ENCODE measurements at places on chromosomes 12 and 14.

DNA sequence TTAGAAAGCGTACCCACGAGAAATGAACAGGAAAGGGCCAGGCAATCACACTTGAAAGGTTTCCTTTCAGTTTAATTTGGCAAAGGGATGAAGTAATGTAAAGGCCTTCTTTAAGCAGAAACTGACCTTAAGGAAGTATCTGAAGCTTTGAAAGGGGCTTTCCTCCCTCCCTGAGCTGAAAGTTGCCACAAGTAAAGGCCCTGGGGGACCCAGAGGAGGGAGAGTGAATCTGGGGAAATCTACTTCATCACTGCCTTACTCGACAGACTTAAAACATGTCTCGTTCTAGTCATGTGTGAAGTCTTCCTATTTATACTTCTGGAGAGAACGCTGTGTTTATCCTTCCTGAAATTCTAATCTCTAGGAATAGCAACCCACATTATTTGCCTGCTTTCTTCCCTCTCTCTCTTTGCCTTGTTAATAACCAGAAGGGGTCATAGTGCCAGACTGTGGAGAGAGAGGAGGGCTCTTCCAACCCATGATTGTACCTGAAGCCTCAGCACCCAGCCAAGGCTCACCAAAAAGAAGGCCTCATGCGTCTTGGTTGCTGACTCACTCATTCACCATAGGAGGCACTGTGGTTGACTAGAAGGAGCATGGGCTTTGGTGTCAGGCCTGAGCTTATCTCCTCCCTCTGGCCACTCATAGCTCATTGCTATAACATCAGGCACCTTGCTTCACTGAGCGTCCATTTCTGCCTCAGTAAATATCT, 10.2 kb upstream of the GPX2 start:
- no peak for DNase-seq

GRCh38 chr14:36857136-36857535, 195.5 kb downstream of the PAX9 start:
- no peak for DNase-seq

- DNase-seq: no peak
Observed at GRCh38 chr12:97556302-97556779, 93.7 kb downstream of the RMST start.

DNA sequence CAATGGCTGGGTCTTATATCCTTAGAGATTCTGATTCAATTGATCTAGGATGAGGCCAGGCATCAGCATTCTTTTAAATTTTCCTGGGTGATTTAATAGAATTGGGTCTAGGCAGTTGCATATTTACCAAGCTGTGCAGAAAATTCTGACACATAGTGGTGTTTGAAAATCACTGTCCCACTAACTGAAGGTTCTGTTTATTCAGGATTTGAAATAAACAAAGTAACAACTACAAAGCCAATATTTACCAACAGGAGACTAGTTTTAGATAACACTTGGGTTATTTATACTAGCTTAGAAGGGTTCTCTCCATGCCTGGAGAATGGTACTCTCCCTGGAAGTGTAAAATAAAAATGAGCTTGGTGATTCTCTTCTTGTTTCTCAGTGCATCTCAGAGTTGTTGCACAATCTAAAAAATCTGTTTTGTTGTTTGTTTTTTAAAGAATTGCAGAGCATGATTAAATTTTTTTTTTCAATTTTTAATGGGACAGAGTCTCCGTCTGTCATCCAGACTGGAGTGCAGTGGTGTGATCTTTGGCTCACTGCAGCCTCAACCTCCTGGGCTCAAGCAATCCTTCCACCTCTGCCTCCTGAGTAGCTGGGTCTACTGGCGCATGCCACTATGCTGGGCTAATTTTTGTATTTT, 16.9 kb downstream of the BEST3 start:
- DNase-seq: no peak

DNA sequence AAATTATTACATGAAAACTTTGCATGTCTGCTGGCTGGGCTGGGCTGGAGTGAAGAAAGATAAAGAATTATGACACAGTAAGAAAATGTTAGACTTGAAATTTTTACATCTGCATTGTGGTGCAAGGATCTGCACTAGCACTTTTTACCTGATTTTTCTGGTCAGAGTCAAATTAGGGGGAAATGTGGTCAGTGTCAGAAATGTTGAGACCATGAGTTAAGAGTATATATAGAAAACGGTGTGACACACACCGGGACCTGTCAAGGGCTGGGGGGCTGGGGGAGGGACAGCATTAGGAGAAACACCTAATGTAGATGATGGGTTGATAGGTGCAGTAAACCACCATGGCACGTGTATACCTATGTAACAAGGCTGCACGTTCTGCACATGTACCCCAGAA, 90.3 kb downstream of the IGF1 start:
- no peak for DNase-seq

- no peak for DNase-seq
Observed at GRCh38 chr12:98373025-98373554, 142.3 kb upstream of the TMPO start.

DNA sequence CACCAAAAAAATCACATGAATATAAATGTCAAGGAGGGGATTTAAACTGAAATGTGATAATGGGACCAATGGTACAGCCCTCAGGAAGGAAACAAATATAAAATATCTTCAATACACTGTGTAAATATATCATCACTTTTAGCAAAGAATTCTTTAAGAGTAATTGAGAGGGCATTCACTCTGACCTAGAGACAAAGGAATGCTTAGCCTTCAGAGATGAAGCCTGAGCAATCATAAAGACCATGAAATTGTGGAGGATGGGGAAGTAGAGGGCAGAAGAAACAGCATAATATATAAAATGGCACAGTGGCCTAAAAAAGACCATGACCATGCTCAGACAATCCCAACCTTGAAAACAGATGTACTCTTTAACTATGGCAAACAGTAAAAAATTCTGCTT, 20.4 kb downstream of the YAF2 start:
- DNase-seq: no peak

- no peak for DNase-seq
Observed at GRCh38 chr12:115227137-115227615, 543.2 kb upstream of the TBX3 start.

DNA sequence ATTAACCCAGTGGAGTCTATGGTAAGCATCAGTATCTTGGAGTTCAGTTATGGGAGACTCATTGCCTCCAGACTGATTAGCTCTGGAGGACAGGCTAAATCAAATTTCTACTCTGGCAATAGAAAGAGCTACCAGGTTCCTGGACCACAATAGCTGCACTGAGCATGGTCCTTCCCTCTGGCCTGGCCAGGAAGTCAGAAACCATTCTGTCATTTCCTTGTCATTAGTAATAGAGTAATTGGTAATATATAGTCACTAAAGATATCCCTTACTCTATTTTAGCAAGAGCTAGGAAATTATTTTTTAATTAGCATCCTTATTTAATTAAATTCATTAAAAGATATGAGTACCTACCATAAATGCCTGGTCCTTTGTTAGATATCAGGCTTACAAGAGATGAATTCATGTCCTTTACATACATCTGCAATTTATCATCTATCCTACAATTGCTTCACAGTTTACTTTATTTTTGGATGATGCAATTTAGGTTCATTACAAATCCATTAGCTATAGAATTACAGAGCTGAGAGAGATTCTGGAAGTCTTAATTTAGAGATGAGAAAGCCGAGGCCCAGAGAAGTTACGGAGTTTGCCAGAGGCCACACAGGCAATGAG, 23.7 kb upstream of the TDRD9 start:
- DNase-seq: no peak

DNA sequence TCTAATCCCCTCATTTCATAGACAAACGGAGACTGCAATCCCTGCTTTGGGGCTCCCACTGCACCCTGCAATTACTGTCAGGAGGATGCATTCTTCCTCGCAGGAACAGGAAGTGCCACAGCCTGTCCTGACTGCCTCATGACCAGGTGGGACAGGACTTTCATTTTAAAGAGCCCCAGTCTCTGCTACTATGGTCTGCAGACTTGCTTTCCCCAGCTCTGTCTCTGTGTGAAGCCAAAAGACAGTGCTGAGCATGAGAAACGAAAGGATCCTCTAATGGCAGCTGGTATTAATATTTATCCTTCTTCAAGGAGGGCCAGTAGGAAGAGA, 60.0 kb upstream of the PNMA1 start:
- no peak for DNase-seq

- DNase-seq: no peak
Observed at GRCh38 chr12:22994316-22994675, 369.3 kb downstream of the ETNK1 start.

GRCh38 chr14:104044016-104044415, 41.5 kb upstream of the ASPG start:
- DNase-seq: no peak
